Activated naive CD4-positive, alpha-beta T cell treated with anti-CD3 and anti-CD28 coated beads for 36 hours (primary cell): ENCODE measurements at places on chromosomes 13 and 19. TPM values are rescaled to one million over a fixed set of nuclear protein-coding genes. Genes with fewer than 3 reads are reported as not detected.
A peak's percentile ranks its signal among the peaks of the same experiment; 100 is the strongest.

CYP4F2 gene
- total RNA-seq: not detected

LIM2 gene
- not detected for total RNA-seq

PSG2 gene
- total RNA-seq: not detected

SIGLEC5 gene
- not detected for total RNA-seq

MUC16 gene
- total RNA-seq: not detected

MPND gene
- total RNA-seq: 18.6 TPM

COLGALT1 gene
- total RNA-seq: 37.3 TPM

APC2 gene
- total RNA-seq: 0.12 TPM

DNA sequence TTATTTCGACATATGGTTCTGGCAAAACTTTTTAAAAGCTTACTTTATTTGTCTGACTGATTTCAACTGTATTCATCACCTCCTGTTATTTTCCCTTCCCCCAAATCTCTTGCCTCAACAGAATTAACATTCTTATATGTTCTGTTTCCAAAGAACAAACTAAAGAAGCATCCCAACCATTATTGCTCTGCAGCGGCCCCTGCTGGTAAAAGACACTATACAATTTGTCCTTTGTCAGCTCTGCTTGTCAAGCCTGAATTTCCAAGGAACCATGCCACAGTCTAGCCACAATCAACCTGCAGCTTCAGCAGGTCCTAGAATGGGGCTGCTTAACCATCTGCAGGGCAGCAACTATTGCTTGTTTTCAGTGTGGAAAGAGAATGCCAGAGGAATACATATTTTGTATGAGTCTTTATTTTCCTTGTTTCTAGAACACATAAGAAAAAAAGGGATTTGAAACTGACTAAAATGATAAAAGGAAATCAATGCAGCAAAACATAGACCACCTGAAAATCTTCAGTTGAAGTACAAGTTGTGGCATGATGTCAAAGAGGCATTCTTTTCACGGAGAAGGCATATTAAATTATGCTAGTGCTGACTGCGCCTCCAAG lies 845.3 kb downstream of the DIAPH3 start:
- no peaks in the 10 kb centered on the region for H3K4me1 ChIP-seq
- no peak overlapping the region for H3K4me3 ChIP-seq

GRCh38 chr13:86665842-86666241 lies 866.6 kb upstream of the SLITRK6 start:
- no peak for DNase-seq
- H3K36me3 ChIP-seq: no peaks in the 10 kb centered on the region
- no peak overlapping the region for H3K4me3 ChIP-seq
- no peaks in the 10 kb centered on the region for H3K27me3 ChIP-seq
- no peaks in the 10 kb centered on the region for H3K4me1 ChIP-seq
- H3K27ac ChIP-seq: no peak overlapping the region

- no peak overlapping the region for H3K27ac ChIP-seq
- H3K4me3 ChIP-seq: no peak overlapping the region
- DNase-seq: no peak
- H3K4me1 ChIP-seq: no peaks in the 10 kb centered on the region
These were observed 1127.3 kb downstream of the PCDH9 start for GRCh38 chr13:66102864-66103263.

DNA sequence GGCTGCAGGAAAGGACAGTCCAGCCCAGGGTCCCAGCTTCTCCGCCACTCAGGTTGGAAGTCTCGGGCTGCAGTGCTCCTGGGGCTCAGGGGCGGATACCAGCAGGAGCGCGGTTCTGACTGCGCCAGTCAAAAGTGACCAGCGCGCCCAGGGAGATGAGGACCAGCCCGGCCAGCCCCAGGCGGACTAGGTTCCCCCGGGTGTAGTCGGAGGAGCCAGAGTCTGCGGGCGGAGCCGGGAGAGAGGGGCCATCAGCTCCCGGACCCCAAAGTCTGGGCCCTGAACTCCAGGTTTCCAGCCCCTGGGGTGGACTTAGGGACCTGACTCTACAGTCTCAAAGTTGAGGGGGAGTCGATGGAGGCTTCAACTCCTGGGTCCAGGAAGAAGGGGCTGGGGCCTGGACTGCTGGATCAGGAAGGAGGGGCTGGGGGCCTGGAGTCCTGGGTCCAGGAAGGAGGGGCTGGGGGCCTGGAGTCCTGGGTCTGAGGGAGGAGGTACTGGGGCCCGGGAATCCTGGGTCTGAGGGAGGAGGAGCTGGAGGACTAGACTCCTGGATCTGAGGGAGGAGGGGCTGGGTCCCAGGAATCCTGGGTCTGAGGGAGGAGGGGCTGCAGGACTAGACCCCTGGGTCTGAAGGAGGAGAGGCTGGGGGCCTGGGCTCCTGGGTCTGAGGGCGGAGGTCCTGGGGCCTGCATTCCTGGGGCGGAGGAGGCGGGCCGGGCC lies 5.3 kb downstream of the OSCAR start:
- DNase-seq: no peak
- peak overlapping the region; percentile 21 for H3K4me3 ChIP-seq
- H3K27me3 ChIP-seq: peaks cover 11% of the 10 kb centered on the region
- H3K27ac ChIP-seq: no peak overlapping the region

DNA sequence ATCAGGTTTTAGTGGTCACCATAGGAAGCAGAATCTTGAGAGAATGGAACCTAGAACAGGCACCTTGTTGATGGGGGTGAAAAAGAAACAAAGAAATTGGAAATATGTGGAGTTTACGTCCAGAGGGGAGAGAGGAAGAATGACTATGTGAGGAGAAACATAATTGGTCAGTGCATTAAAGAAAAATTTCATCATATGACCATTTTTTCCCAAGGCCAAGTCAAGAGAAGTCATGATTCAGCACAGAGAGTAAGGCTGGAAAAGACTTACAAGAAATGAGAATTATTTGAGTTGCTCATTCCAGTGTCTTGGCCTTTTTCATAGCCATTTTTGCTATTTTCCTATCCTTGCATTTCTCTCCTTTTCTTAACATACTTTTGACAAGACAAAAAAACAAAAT lies 421.7 kb downstream of the EFNB2 start:
- no peak overlapping the region for H3K4me3 ChIP-seq
- H3K4me1 ChIP-seq: no peaks in the 10 kb centered on the region
- no peaks in the 10 kb centered on the region for H3K36me3 ChIP-seq
- DNase-seq: no peak
- no peak overlapping the region for H3K27ac ChIP-seq
- no peaks in the 10 kb centered on the region for H3K27me3 ChIP-seq

- H3K36me3 ChIP-seq: no peaks in the 10 kb centered on the region
- H3K27ac ChIP-seq: no peak overlapping the region
- no peak overlapping the region for H3K4me3 ChIP-seq
- no peaks in the 10 kb centered on the region for H3K27me3 ChIP-seq
- DNase-seq: no peak
- H3K4me1 ChIP-seq: no peaks in the 10 kb centered on the region
These were observed 267.6 kb downstream of the PCDH17 start for GRCh38 chr13:57899096-57899495.

DNA sequence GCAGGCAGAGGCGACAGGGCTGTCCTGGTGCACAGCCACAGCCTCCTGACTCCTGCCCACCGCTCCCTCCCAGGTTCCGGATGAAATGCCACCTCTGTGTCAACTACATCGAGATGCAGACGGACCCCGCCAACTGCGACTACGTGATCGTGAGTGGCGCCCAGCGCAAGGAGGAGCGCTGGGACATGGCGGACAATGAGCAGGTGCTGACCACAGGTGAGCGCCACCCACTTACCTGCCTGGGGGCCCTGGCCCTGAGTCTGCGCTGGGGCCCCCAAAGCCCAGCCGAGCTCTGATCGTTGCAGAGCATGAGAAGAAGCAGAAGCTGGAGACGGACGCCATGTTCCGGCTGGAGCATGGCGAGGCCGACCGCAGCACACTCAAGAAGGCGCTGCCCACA lies 5.5 kb upstream of the MRI1 start:
- no peak for DNase-seq
- no peak overlapping the region for H3K27ac ChIP-seq
- H3K4me3 ChIP-seq: no peak overlapping the region
- peaks cover 1% of the 10 kb centered on the region for H3K4me1 ChIP-seq

DNA sequence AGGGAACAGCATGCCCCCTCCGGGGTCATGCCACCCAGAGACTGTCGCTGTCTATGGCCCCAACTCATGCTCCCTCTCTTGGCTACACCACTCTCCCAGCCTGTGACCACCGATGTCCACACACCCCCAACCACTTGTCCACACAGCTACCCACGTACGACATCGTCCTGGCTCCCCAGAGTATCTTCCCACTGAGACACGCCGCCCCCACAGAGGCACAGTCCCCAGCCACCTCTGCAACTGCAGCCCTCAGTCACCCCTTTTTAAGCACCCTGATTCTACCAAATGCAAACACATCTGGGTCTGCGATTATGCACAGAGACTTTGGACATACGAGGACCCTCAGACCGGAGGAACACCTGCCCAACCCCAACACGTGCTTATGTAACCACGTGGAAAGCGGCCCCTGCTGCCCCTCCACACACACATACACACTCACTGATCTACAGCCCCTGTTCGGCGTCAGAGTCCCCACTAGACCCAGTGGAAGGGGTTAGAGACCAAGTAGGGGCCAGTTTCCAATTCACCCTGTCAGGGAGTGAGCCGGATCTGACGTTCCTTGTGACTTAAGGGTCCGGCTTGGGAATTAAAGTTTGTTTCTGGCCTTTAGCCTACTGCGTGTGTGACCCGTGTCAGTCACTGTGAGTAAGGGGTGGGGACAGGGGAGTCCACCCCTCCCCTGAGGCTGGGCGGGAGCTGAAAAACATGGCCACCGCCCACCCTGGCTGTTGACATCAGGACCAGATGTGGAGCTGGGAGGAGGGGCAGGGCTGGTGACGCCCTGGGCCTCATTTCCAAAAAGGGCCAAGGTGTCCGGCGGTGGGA lies 11.9 kb upstream of the AXL start:
- DNase-seq: no peak
- no peaks in the 10 kb centered on the region for H3K36me3 ChIP-seq
- H3K27ac ChIP-seq: no peak overlapping the region
- H3K27me3 ChIP-seq: no peaks in the 10 kb centered on the region

GRCh38 chr13:26246154-26246553 lies 7.8 kb upstream of the CDK8 start:
- H3K27ac ChIP-seq: no peak overlapping the region
- no peaks in the 10 kb centered on the region for H3K36me3 ChIP-seq
- no peak for DNase-seq
- peaks cover 4% of the 10 kb centered on the region for H3K27me3 ChIP-seq
- H3K4me3 ChIP-seq: no peak overlapping the region
- H3K4me1 ChIP-seq: no peaks in the 10 kb centered on the region

DNA sequence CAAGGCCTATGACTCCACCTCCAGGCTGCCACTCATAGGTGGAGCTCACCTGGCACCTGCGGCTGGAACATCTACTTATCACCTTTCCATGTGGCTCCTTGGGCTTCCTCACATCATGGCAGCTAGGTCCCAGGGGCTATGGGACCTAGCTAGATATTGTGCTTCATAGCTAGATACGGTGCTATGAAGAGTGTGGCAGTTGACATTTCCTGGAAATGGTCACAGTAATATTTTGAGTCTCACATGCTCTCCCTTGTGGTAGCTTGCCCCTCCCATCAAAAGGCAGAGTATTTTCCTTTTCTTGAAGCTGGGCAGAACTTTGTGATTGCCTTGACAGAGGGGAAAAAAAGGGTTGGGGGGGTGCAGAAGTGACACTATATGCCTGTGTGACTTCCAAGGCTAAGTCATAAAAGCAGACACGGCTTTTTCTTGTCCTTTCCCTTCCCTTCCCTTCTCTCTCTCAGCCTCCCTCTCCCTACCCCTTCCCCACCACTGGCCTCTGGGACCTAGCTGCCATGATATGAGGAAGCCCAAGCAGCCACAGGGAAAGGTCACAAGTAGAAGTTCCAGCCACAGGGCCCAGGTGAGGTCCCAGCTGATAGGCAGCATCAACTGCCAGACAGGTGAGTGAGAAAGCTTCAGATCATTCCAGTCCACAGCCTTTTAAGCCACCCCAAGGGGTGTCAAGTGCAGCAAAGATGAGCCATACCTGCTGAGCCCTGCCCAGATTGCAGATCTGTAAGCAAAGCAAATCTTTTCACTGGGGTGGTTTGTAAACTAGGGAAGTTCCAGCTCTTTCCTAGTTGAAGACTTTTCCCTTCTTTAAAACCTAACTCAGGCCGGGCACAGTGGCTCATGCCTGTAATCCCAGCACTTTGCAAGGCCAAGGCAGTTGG lies 6.9 kb upstream of the HIF3A start:
- DNase-seq: no peak
- no peak overlapping the region for H3K4me3 ChIP-seq
- H3K27me3 ChIP-seq: peaks cover 4% of the 10 kb centered on the region
- no peak overlapping the region for H3K27ac ChIP-seq
- no peaks in the 10 kb centered on the region for H3K4me1 ChIP-seq
- H3K36me3 ChIP-seq: no peaks in the 10 kb centered on the region

- H3K27ac ChIP-seq: no peak overlapping the region
- H3K4me1 ChIP-seq: no peaks in the 10 kb centered on the region
- H3K4me3 ChIP-seq: no peak overlapping the region
- peaks cover 10% of the 10 kb centered on the region for H3K27me3 ChIP-seq
- H3K36me3 ChIP-seq: no peaks in the 10 kb centered on the region
These were observed 12.2 kb upstream of the KLK12 start for GRCh38 chr19:51047031-51047335.

- H3K4me1 ChIP-seq: peaks cover 5% of the 10 kb centered on the region
- no peak overlapping the region for H3K4me3 ChIP-seq
- DNase-seq: no peak
- H3K27me3 ChIP-seq: no peaks in the 10 kb centered on the region
- peaks cover 27% of the 10 kb centered on the region for H3K36me3 ChIP-seq
These were observed 9.1 kb downstream of the IRF3 start for GRCh38 chr19:49656456-49657109.

DNA sequence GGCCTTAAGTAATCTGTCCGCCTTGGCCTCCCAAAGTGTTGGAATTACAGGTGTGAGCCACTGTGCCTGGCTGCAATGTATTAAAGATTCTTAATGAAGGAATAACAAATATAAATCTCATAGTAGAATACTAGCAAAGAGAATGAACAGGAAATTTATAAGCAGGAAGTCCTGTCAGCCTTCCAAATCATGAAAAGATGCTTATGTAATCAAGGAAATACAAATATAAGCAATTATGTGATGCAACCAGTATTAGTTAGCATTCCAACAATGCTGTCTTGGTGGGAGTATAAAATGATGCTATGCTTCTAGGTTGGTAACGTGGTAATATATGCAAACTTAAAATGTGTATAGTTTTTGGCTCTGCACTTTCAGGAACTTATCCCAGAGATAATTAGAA lies 133.8 kb downstream of the PDS5B start:
- no peaks in the 10 kb centered on the region for H3K27me3 ChIP-seq
- H3K27ac ChIP-seq: no peak overlapping the region
- peaks cover 13% of the 10 kb centered on the region for H3K4me1 ChIP-seq
- DNase-seq: no peak
- H3K36me3 ChIP-seq: peaks cover 37% of the 10 kb centered on the region

GRCh38 chr13:98390086-98390715 lies 186.7 kb downstream of the STK24 start:
- peaks cover 2% of the 10 kb centered on the region for H3K27me3 ChIP-seq
- no peaks in the 10 kb centered on the region for H3K4me1 ChIP-seq
- no peak for DNase-seq
